Substantia nigra (tissue), 51 donors: ENCODE measurements at places on chromosomes 7 and 10.

DNA sequence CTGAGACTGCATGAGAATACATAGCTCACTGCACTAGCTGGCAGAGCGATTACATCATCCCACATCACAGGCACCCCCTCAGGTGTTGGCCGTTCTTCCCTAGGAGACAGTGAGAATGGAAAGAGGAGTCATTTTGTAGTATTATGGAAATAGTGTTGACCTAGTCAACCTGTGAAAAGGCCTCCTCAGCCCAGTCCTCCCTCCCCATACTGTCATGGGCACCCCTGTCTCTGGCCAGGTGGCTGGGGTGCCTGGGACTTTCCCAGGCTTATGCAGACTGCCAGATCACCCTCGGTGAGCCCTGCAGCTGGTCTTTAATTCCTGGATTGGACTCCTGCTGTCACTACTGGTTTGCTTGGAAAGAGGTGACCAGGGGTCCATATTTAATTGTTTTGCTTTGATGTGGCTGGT is 4.0 kb downstream of the INPP5A start:
- DNase-seq, result no peak

- DNase-seq, result no peak
Measured at GRCh38 chr7:126720232-126720631, 532.5 kb downstream of the GRM8 start.

DNA sequence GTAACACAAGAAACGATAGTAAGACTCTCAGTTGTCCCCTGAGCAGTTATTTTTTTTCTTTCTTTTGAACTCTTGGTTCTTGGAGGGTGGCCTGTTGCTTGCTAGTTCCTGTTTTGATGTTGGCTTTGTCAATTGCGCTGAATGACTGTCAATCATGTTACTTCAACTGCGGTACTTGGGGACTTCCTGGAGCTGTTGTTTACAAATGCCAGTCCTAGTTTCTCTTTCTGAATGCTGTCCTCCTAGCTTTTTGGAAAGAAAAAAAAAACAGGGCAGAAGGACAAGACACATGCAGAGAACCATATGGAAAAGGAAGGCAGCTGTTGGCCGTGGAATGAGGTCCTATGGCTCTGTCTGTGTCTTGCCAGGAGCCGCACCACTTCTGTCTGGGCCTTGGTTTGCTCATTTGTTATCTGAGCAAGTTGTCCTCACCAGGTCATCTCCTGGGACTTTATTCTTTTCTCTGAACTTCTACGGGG is 7.0 kb upstream of the PDCD4 start:
- no peak for DNase-seq

DNA sequence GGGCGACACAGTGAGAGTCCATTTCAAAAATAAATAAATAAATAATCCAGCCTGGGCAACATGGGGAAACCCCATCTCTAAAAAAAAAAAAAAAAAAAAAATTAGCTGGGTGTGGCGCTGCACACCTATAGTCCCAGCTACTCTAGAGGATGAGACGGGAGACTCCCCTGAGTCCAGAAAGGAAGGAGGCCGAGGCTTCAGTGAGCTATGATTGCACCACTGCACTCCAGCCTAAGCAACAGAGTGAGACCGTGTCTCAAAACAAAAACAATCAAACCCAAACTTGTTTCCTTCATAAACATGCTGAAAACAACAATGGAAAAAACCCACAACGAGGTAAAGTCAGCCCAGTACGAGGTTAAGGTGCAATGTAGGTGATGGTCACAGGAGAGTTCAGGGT is 1.2 kb downstream of the COX19 start:
- DNase-seq, result no peak

- peak; percentile 86 for DNase-seq
Measured at GRCh38 chr10:126663328-126663727, 7.2 kb downstream of the C10orf90 start.

DNA sequence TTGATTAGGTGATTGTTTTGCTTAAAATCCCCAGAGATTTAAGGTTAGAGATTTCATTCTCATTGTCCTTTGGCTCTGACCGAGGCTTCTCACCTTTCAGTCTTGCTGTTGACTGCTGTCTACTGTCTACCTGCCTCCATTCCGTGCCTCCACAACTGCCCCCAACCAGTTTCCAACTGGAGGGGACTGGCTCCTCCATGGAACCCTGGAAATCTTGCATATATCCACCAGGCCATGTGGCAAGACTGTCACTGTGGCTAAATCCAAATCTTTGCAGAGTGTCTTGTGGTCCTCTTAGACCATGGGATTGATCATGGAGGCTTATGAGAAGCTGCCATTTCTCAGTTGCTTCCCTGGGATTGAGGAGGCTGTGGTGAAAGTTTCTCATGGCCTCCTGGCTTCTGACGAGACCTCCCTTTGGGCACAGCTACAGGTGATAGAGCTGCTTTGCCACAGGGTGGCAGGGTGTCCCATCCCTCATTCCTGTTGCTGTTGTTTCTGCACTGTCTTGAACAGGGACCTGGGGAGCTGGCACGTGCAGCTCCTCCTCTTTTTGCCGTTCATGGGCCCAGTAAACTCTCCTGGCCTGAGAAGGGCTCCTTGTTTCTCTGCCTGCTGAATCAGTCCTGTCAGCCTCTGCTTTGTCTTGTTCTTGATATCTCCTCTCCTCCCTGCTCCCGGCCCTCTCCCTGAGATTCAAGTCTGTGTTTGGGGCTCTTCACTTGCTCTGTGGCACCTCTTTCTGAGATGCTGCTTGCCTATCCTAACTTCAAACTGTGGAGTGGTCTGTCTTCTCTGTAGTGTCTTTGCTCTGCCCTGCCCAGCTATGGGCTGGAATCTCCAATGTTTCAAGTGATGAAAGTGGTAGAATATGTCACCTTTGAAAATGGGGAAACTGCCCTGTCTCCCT is 63.6 kb upstream of the IGFBP3 start:
- DNase-seq, result no peak

DNA sequence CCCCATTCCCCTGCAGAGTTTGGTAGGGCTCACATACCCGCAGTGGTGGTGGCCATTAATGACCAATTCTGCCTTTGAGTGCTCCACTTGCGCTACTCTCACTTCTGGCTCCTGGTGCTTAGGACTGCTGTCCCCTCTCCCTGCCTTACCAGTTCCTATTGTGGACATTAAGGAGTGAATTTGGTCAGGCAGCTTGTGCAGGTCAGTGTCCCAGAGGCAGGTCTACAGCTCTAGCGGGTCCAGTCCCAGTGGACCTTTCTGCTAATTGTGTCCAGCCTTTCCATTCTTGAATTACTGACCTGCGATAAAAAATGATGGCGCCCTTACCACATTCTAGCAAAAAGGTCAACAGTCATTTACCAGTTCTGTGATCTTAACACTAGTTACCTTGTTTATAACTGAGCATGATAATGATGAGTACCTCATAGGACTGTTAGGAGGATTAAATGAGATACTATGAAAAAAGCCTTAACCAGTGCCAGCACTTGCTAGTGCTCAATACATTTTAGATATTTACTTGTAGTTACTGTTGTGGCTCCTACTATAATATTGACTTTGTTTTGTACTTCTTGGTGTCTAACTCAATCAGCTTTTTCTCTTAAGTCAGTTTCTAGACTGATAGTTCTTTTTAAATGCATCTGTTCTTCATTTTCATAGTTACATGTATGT is 14.1 kb downstream of the ST7 start:
- DNase-seq, result no peak

GRCh38 chr10:118940386-118940785 is 89.1 kb upstream of the NANOS1 start:
- DNase-seq, result no peak

GRCh38 chr10:95264227-95265051 is 26.4 kb downstream of the PDLIM1 start:
- DNase-seq, result no peak

DNA sequence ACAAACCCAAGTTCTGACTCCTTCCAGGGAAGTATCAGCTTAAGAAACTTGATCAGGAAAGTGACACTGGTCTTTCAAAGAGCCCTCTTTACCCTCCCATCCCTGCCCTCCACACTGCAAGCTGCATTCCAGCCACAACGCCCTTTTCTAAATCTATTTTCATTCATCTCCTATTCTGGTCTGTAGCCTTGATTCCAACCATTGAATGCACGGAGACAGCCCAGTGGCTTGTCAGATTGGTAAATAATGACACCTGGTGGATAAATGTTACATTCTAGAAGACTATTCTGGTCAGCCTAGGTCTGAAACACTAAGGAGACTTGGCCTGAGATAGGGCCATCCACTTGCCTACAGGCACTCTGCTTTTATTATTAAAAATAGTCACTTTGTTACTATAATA is 20.9 kb downstream of the MORN4 start:
- DNase-seq, result no peak

DNA sequence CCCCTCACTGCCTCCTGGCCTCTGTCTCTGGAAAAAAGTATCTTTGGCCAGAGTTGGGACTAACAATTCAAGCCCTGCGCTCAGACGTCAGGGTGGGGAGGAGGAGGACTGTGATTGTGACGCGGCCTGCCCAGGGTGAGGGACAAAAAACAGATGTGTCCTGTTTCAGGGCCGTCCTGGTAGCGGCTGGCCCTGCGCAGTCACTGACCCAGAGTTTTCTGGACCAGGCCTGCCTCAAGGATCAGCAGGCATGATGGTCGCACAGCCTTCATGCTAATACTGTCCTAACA is 110.1 kb downstream of the CYTH3 start:
- DNase-seq, result no peak

GRCh38 chr10:76736392-76736791 is 901.2 kb downstream of the KCNMA1 start:
- DNase-seq, result no peak

- DNase-seq, result no peak
Measured at GRCh38 chr10:116707981-116708380, 34.4 kb downstream of the HSPA12A start.

DNA sequence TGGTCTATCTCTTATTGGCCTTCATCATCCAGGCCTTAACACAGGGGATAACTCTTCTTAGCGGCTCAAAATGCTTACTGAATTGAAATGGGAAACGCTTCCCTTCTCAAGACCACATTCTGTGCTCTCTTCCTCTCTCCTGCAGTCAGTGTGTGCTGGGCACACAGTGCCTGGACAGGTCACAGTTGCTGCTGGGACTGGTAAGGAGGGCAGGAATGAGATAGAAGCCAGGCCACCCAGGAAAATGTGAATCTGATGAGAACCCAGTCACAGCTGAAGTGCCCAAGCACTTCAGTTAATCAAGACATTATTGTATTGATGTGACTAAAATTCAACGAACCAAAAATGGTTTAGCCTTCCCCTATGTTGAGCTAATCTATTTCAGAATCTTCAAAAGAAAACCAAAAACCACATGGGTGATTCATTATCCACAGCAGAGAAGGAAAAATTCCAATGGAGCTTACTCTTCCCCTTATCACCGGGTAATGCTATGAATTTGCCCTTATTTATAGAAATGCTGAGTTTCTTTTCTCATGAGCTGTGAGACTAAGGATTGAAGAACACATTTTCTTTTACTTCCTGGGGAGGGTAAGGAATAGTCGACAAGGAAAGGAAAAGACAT is 41.2 kb upstream of the PLPP4 start:
- no peak for DNase-seq

DNA sequence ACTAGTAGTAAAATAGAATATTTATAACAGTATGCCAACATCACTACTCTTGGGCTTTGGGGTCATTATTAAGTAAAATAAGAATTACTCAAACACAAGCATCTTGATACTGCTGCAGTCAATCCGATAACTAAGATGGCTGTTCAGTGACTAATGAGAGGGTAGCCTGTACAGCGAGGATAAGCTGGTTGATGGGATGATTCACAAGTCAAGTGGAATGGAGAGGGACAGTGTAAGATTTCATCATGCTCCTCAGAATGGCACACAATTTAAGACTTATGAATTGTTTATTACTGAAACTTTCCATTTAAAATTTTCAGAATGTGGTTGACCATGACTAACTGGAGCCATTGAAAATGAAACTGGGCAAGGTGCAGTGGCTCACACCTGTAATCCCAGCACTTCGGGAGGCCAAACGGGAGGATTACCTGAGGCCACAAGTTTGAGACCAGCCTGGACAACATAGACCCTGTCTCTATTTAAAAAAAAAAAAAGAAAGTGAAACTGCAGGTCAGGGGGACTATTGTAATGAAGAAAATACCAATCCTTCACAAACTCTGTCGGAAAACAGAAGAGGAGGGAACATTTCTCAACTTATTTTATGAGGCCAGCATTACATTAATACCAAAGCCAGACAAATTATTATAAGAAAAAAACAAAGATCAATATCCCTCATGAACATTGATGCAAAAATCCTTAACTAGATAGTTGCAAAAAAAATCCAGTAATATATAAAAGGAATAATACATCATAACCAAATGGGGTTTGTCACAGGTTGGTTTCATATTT is 11.2 kb downstream of the AVL9 start:
- DNase-seq, result no peak

- no peak for DNase-seq
Measured at GRCh38 chr7:155576900-155577508, 30.6 kb upstream of the CNPY1 start.

GRCh38 chr7:33814400-33814799 is 90.9 kb upstream of the BMPER start:
- DNase-seq, result no peak

DNA sequence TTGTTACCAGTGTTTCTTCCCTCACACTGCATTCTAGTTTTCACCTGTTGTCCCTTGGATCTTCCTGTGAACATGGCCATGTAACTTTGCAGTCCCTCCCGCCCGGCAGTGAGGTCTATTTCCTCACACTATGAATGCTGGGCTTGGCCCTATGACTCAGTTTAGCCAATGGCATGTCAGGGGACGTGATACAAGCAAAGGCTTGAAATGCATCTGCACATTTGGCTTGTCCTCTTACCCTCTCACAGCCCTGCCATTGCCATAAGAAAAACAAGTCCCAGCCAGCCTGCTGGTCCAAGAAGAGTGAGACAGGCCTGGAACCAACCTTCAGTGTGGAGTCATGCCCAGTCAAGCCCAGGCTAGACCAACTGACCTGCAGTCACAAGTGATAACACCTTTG is 17.1 kb upstream of the EZH2 start:
- DNase-seq, result no peak

DNA sequence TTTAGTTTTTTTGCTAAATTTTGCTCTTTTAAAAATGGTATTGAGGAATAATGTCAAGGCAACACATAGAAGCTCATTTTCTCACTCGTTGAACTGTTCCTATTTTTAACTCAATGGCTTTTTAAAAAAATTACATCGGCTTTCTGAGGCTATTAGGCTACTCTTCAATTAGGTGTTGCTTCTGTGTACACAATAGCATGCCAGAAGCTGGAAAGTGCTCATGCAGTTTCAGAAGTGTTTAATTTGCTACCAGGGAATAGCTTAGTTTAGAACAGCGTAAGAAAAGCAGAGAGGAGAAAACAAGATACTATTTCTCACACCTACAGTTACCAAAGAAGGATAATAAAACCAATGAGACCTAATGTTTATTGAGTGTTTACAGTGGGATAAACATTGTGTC is 157.4 kb downstream of the NXPH1 start:
- DNase-seq, result no peak

DNA sequence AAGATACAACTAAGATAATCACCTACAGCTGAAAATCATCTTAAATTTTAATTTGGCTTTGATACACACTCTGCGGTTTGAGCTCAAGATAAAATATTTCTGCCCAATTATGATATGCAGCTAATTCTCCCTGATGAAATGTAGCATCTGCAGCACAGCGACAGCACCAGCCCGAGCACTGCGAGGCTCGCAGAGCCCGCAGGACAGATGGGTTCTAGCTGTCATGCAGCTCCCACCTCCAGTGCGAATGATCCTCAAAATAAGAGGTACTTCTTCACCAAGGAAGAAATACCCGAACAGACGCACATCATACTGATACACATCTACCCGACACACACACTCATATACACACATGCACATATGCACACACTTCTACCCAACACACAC is 457.6 kb downstream of the PTPRN2 start:
- no peak for DNase-seq
